ENCODE measurements at places on chromosomes 16 and 17.

- no peak for DNase-seq
These were observed 10.8 kb downstream of the DNAJA2 start for GRCh38 chr16:46962629-46963028.

- no peak for DNase-seq
These were observed 45.1 kb upstream of the IRF8 start for GRCh38 chr16:85853547-85854545.

GRCh38 chr17:45740553-45741330 is 43.4 kb upstream of the CRHR1 start:
- no peak for DNase-seq

- DNase-seq = no peak
These were observed at the start of gene MIF4GD for GRCh38 chr17:75270966-75271232. Gene MIF4GD (minus strand): TSS chr17:75271231. CDS start chr17:75270195, 1,036 bp downstream.

DNA sequence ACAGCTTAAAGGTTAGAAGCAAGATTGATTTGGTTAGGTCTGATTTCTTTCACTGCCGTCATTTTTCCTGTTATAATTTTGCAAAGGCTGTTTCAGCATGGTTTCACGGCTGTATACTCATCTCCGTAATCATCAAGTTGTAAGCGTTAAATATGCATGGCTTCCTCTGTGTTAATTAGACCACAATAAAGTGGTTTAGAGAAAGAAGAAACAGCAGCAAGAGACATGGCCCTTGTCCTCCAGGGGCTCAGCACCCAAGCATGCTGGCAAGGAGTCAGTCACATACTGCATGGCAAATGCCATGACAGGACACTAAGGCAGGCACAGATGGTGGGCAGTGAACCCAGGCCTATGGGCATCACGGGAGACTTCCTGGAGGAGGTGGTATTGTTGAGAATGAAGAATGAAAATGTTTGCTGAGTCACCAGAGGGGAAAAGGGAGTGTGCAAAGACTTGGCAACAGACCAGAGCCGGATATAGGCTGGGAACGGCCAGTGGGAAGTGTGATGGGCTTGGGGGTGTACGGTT is 61.4 kb upstream of the PLCG2 start:
- DNase-seq = no peak

DNA sequence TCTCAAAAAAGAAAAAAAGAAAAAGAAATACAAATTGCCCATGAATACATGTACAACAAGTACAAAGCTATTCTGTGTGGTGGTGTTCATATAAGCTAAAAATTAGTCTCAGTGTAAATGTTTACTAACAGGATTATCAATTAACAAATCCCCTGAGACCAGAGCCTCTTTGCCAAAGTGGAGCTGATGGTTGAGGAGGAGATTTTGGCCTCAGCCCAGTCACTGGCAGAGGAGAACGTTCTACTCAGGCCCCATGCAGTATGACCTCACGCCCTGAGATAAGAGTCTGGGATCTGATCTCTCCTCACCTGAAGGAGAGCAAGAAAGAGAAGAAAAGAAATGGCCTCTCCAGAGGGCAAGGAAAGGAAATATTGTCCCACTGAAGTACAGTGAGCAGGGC is 35.5 kb upstream of the NOL11 start:
- DNase-seq = no peak

- no peak for DNase-seq
These were observed 5.1 kb downstream of the KRT31 start for GRCh38 chr17:41392278-41392677.

DNA sequence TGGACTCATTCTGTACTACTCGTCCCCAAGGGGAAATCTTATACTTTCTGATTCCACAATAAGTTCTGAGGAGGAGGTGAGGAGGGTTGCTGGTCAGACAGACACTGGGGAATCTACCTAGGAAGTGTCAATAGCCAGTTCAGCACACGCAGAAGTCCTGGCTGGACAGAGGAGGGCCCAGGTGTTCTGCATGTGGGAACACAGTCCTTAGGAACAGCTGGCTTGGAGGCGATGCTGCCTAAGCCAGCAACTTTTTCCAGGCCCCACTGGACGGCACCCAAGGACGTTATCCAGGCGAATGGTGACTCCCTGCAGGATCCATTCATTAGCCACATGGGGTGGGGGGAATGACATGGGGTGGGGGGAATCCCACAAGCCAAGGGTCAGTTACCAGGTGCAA is 29.9 kb upstream of the WFIKKN2 start:
- no peak for DNase-seq

DNA sequence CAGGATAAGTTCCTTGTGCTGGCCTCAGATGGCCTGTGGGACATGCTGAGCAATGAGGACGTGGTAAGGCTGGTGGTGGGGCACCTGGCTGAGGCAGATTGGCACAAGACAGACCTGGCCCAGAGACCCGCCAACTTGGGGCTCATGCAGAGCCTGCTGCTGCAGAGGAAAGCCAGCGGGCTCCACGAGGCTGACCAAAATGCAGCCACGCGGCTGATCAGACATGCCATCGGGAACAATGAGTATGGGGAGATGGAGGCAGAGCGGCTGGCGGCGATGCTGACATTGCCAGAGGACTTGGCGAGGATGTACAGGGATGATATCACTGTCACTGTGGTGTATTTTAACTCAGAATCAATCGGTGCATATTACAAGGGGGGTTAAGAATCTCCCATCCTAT is 5.2 kb downstream of the PDP2 start:
- no peak for DNase-seq

DNA sequence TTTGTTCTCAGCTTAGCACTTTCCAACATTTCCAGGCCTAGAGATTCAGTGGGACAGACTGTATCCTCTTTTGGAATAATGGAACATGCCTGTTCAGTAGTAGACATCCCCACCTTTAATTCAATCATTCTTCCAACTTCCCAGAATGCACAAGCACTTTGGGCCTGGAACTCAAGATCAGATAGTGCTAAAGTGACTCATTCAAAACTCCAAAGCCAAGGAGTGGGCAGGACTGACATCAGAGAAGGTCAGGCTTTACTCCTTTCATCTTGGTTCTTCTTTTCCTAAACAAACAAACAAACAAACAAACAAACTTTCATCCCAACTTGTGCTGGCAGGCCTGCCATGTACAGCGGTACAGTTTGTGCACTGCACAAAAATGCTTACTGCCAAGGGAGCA is 172.0 kb downstream of the AXIN2 start:
- no peak for DNase-seq

DNA sequence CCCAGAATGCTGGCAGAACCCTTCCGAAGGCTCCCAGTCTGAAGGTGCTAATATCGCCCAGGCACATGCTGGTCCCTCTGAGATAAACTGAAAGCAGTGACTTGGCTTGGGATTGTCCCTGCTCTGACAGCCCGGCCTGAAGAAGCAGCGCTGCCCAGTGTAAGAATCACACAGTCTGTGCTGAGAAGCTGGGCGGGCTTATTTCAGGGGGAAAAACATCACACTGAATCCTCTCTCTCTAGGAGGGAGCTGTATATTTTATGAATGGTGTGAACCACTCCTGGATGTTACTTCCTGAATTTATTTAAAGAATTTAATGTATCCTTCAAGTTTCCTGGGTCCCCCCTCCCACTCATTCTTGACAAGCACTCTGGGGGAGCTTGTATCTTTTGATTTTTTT is 36.3 kb downstream of the GAS7 start:
- no peak for DNase-seq

DNA sequence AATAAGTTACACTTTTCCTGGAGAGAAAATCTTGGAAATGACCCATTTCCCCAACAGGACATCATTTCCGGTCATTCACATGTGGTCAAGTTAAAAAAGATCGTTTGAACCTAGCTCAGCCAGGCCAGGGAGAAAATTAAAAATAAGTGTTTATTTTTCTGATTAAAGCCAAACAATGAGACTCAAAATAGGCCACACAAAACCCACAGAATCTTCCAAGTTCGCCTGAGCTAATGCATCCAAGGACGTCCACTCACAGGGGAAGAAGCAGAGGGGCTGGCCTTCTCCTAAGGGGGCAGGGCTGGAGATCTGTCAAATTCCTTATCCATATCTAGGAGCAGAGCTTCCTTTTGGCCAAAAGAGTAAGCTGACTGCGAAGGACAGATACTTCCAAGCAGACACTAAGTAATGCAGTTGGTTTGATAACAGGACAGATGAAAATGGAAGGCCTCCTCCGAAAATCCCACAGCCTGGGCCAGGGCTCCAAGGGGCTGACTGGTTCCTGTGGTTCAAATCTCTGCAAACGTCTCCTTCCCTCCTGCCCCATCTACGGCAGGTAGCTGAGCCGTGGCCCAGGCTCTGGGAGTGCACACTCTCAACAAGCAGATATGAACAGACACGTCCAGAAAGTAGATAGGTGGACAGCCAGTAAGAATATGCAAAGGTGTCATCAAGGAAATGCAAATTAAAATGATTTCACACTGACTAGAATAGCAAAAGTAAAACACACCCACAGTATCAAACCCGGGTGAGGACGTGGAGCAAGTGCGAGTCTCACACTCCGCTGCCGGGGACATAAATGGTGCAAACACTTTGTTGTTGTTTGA is 98.5 kb downstream of the MRM3 start:
- no peak for DNase-seq

- DNase-seq = no peak
These were observed 41.0 kb downstream of the SLC7A5 start for GRCh38 chr16:87828071-87828906.

DNA sequence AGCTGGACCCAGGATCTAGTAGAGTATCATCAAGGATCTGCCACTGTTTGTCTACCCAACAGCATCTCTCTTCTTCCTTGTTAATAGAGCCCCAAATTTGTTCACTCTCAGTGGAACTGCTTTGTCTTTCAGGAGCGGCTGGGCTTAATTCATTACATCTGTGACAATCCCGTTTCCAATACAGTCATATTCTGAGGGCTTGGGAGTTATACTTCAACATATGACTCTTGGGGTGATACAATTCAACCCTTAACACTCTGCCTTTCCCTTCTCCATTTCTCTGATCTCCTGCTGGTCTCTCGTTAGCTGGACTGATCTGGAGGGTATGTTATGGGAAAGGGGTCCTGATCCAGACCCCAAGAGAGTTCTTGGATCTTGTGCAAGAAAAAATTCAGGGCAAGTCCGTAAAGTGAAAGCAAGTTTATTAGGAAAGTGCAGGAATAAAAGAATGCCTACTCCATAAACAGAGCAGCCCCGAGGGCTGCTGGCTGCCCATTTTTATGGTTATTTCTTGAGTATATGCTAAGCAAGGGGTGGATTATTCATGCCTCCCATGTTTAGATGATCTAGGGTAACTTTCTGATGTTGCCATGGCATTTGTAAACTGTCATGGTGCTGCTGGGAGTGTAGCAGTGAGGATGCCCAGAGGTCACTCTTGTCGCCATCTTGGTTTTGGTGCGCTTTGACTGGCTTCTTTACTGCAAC is 42.4 kb downstream of the IQCK start:
- no peak for DNase-seq

DNA sequence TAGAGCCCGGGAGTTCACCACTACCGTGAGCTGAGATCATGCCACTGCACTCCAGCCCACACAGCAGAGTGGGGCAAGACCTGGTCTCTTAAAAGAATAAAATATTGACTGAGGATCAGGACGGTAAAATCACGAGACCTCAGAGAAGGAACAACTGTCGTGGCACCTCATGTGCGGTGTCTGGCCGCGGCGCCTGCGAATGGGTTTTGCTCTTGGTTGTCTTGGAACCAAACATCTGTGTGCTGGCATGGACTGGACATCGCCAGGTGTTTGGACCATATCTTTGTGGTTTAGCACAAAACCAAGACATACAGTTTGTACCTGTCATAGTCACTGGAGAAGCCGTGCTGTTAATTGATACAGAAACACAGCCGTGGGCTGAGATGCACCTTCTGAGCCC is 212.9 kb upstream of the CHMP6 start:
- DNase-seq = no peak

DNA sequence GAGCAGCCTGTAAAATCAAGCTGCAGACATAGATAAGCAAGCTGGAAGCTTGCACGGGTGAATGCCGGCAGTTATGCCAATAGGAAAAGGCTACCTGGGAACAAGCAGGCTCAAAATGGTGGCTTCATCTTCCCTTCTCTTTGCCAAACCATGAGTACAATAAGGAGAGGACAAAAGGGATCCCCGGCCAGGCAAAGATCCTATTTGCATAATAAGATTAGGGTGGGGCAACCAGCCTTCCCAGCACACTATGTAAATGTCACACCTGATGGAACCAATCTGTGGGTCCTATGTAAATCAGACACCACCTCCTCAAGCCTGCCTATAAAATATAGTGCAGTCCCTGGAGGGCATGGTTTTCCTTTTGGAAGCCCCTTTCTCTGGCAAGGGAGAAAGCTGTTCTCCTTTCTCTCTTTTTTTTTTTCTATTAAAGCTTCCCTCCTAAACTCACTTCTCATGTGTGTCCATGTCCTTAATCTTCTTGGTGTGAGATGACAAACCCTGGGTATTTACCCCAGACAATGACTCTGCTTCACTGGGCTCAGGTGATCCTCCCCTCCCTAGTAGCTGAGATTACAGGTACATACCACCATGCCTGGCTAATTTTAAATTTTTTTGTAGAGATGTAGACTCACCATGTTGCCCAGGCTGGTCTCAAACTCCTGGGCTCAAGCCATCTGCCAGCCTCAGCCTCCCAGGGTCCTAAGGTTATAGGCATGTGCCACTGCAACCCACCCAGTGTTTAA is 44.2 kb downstream of the PSMD12 start:
- no peak for DNase-seq

DNA sequence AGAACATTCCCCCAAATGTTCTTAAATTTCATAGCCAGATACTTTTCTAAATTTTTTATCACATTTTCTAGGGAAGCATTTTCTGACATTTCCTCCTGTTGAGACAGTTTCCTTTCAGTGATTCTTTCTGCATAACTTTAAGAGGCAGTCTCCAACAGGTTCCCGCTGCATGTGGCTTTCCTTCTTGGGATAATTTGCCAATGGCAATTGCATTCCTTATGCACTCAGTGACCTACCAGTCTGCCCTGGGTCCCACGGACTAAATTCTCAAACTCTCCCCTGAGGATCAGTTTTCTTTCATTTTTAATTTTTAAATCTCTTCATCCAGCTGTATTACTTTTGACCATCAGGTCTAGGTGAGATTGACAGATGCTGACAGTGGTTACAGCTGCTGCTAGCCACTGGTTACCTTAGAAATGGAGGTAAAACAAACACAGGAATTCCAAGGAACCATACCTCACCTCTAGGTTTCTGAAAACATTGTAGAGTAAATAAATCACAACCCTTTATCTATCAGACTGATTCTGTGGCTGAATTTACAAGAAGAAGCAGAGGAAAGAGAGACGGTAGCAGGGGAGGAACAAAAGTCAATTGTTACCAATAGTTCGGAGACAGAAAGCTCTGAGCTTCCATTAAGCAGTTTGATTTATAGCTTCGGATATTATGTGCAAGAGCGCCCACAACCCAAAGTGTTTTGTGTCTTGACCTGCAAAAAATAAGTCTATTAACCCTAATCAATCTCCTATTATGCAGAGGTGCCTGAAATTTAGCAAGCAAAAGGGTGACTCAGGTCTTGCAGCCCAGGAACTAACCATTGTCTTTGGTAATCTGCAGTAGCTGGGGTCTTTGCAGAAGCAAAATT is 216.0 kb downstream of the PMP22 start:
- DNase-seq = no peak

- no peak for DNase-seq
These were observed 30.8 kb downstream of the CCDC42 start for GRCh38 chr17:8713878-8714277.

- DNase-seq = no peak
These were observed 106.6 kb downstream of the N4BP1 start for GRCh38 chr16:48503336-48503735.

Measured in activated CD4-positive, alpha-beta T cell treated with anti-CD3 and anti-CD28 coated beads for 24 hours (primary cell).